IPS DF 19.7 (cell line): ENCODE measurements at places on chromosomes 1 and 21.

- no peak for DNase-seq
These were observed 16.8 kb downstream of the RAP1GAP start for GRCh38 chr1:21652101-21652936.

DNA sequence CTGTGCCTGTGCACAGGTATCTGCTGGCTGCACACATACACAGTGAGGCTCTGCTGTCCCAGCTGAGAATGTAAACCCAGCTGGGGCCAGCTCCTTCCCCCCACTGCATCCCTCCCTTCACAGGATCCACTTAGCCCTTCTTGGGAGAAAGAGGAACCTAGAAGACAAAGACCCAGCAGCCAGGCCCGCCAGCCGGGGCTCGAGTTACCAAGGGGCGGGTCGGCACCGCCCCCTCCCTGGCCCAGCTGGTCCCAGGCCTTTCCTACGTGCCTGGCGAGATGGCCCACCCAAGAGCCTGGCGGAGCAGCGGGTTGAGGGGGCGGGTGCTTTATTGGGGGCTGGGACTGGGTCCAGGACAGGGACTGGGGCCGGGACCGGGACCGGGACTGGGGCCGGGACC, 2.1 kb downstream of the SH3BGRL3 start:
- no peak for DNase-seq

DNA sequence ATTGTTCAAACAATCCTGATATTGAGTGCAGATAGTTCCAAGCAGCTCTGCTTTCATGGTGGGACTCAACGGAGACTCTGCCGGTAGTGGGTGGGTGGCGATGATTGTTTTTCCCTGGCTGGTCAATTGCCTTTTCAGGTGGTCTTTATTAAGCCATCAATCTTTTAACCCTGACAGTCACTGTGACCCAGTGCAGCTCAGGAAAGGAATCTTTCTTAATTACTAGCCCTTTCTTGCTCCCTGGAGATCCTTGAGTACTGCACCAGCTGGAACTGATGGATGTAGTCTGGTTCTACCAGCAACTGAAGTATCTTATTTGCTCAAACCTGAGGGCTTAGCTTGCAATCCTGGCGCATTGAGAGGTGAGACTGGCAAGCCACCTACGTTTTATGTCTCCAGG, 196.4 kb downstream of the PLPP3 start:
- DNase-seq = no peak

DNA sequence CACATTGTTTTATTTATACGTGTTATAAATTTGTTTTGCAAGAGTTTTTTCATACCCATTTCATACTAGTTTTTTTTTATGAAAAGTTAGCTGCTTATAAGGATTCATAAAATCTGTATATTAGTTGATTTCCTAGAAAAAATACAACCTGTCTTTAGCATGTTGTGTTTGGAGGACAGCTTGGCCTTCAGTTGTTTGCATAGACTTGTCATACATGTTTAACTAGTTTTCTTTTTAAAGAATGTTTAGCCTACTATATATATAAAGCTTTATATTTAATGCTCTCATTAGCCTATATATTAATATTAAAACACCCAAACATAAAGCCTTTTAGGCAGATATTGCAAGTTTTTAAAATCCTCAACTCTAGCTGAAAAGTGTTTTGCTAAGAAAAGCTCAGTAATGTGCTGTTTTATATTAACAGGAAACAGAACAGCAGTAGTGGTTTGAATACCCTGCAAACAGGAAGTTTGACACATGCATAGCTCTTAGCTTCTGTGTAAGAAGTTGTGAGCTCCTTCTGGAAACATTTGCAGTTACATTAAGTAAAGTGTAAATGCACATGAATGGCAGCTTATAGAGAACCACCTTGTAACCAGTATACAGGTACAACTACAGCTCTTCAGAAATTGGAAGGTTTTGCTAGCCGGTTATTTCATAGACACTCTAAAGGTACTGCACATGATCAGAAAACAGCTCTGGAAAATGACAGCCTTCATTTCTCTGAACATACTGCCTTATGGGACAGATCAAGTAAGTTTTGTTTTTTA, at the start of gene PRKACB:
PRKACB (plus strand) TSS at position 476 of the 770 bp plus-strand sequence; CDS start at position 567, 91 bp downstream.
- DNase-seq = no peak

GRCh38 chr1:75615613-75616435, 4.9 kb upstream of the SLC44A5 start:
- DNase-seq = no peak

GRCh38 chr1:34663031-34663430, 91.8 kb upstream of the GJB5 start:
- DNase-seq = no peak

- no peak for DNase-seq
These were observed 132.9 kb upstream of the C1orf21 start for GRCh38 chr1:184253921-184254320.

DNA sequence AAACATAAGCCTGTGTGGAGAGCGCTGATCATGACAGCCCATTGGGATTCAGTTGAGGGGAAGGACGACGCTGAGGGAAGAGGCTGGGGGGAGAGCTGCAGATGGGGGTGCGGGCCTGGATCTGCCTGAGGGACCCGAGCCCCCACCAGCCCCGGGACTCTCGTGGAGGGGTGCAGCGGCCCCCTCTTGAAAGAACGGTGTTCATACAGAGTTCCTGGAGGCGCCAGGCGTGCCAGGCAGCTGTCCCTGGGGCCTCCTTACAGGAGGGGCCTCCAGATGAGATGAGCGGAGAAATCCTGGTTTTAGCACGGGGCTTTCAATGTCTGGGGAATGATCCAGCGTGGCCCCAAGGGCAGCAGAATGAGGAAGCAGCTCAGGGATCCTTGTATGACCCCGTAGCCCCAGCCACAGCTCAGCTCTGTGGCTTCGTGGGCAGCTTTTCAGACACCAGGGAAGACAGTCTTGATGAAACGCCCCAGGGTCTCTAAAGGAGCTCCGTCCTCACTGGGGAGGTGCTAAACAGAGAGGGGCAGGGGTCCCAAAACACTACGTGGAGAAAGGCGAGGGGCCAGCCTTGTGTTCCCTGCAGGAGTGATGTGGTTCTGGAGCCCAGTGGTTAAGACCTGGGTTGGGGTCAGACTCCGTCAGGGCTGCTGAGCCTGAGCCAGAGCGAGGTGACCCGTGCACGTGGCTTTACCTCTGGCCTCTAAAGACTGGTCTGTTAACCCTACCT, 7.2 kb upstream of the DSCAM start:
- no peak for DNase-seq

DNA sequence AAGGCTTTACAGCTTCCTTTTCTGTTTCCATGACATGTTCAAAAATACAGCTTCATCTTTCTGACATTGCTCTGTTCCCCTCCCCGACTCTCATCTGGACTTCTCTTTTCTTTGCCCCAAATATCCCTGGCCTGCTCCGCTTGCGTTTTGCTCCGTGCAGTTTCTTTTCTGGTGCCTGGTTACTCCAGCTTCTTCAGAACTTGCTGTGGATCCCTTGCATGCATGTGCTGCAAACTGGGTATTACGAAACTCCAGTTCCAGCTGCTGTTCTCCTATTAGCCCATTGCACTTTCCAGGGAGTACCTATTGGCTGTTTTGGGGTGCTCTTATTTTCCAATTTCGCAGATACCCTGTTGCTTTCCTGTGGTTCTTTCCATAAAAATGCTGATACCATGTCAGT, 9.9 kb upstream of the NDC1 start:
- DNase-seq = no peak

- no peak for DNase-seq
These were observed 2.0 kb downstream of the GRHL3 start for GRCh38 chr1:24321126-24321525.

DNA sequence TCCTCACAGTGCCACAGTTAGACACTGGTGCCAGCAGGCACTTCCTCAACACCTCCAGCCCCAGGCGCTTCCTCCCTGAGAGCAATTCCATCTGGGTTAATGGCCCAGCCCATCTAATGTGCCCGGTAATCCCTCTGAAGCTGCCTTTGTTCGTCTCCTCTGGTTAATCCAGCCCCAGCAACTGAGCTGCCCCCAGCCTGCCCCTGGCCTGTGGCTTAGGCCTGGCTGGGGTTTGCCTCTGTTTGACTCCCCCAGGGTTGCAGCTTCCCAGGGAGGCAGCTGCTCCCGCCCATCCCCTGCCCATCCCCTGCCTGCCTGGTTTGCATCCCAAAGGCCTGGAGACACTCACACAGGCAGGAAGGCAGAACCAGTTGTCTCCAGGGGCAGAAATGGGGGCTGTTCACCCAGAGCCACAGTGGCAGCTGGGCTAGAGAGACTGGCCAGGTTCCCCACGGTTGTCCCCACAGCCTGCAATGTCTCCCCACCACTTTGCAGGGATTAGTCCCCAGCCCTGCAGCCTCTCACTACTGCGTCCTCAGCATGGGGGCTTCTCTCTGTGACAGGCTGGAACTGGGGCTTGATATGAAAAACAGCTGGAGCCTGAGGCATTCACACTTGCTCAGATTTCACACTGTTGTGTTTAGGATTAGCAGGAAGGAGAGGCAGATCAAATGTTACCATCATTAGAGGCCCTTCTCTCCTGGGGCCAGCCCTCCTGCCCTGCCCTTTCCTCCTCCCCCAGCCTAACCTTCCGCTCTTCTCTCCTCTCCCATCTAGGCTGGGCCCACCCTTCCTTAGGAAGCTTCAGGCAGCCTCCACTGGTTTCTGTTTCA, 120.2 kb downstream of the TLR5 start:
- no peak for DNase-seq

GRCh38 chr1:244368279-244368678, 83.4 kb downstream of the ADSS2 start:
- no peak for DNase-seq

- no peak for DNase-seq
These were observed 68.2 kb upstream of the OLIG2 start for GRCh38 chr21:32957545-32957944.

DNA sequence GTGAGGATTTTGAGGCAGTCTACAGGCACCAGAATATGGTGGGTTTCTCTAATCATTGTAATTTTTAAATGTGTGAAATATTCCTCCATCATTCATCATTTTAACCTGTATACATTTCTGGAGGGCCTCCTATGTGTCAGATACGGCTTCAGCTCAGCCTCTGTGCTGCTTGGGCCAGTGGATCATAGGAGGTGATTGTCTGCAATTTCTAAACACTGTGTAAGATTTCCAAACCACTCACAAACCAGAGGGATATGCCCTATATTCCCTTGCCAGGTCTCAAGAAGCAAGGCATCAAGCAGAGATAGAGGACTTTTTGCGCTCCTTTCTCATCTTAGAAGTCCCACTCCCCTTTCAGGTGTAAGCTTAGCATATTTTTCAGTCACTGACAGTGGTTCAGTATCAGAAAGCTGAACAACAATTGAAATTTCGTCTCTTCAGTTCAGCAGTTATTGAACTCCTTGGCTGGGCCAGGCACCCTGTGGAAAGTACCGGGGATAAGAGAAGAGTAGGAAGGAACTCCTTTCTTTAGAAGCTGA, 190.9 kb downstream of the NFIA start:
- DNase-seq = no peak

DNA sequence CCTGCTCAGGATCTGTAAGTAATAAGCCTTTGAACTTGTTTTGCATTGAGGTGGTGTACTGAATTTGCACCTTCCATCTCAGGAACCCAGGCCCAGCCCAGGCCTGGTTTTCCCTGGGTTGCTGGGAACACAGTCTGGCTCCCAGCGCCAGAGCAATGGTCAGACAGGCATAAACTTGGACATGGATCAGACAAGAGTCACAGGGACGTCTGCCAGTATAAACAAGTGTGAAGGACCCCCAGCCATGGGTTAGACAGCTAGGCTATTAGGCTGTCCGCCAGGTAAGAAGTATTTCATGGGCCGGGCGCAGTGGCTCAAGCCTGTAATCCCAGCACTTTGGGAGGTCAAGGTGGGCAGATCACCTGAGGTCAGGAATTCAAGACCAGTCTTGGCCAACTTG, 5.5 kb downstream of the IFNLR1 start:
- DNase-seq = no peak

DNA sequence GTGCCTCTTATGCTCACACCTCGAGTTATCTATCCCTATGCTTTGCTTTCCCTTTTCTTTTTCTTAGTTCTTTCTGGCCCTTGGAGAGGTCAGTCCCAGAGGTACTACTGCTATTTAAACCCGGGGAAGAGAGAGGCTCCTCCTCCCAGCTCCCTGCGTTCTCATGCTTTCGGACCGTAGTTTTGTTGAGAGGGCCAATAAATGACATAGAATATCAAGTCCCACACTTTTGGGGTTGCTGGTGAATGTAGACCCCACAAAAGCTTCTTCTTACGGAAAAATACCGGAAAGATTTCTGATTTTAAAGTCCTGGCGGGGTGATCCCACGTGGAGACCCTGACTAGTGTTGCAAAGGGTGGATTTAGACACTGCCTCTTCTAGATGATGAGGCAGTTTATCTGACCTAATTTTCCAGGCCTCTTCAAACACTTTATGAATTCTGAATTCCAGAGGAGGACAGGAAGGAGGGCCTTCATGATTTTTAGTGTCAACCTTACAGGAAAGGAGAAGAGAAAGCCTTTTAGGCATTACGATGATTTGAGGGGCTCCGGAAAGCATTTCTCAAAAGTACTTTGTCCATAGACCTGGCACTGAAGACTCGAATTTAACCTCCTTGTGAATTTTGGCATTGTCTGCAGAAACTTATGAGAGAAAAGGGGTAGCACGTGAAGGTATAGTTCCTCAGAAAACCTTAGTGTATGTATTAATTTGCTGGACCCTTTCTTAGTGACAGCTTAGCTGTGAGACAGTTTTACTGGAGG, 694 bp downstream of the TMEM167B start:
- DNase-seq = no peak

DNA sequence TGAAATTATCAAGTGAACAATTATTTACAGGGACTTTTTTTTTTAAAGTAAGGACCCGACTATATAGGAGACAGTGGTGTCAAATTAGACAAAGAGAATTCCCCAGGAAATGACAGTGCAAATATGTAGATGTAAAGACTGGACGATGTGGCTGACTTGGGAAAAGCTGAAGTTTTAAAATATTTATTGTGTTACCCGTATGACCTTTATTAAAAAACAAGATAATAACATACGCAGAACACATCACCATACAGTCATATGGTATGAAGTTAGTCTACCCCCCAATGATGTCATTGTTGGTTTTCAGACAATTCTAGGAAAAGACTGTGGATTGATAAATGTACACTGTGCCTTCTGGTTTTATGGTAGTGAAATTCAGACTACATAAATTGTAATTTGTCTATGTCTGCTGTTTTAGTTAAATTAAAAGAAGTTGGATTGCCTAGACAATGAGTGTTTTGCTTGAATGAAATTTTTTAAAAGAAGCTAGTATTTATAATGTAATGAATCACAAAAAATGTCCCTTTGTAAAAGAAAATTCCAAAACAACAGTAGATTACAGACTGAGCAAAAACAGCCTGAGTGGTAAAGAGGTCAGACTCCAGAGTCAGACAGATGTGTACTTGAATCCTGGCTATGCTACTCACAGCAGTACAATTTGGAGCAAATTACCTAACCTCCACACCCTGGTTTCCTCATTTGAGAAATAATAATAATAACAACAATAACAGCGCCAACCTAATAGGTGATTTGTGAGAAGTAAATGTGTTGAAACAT, 15.5 kb upstream of the PDC start:
- DNase-seq = no peak

DNA sequence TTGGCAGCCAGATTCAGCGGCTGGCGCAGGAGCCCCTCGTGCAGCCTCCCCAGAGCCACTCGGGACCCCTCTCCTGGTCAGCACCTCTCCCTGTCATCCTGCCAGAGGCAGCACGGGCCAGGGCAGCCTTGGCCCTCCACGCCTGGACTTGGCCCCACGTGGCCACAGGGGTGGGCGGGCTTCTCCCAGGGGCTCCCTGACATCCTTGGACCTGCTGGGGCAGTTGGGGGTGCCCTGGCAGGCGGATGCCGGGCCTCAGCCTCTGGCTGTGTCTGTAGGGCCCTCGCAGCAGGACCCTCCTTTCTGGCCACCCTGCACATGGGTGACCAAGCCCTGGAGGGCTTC, 60.2 kb downstream of the MORN1 start:
- DNase-seq = no peak
